ENCODE measurements at places on chromosomes 6 and 20.

GRCh38 chr20:19808498-19808897, 50.4 kb downstream of the RIN2 start:
- DNase-seq, result no peak

GRCh38 chr6:16216501-16217155, 21.8 kb upstream of the GMPR start:
- DNase-seq, result no peak

- peak; percentile 91 for DNase-seq
Observed at GRCh38 chr6:137277971-137278637, 58.9 kb upstream of the IFNGR1 start.

DNA sequence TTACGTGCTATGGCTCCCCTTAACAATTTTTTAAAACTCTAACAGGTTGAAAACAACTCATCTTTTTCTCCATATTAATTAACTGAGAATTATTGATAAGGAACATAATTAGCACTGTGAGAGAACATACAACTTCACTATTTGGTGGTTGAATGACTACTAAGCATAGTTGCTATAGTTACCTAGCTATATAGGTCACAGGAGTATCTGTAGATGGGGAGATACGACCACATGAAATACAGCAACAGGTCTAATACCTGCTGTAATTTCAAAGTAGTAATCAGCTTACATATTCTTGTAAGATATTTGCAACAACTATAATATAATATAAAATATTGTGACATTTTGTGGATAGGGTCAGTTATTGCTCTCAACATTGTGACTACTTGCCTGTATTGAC, 102.9 kb downstream of the ADGB start:
- no peak for DNase-seq

DNA sequence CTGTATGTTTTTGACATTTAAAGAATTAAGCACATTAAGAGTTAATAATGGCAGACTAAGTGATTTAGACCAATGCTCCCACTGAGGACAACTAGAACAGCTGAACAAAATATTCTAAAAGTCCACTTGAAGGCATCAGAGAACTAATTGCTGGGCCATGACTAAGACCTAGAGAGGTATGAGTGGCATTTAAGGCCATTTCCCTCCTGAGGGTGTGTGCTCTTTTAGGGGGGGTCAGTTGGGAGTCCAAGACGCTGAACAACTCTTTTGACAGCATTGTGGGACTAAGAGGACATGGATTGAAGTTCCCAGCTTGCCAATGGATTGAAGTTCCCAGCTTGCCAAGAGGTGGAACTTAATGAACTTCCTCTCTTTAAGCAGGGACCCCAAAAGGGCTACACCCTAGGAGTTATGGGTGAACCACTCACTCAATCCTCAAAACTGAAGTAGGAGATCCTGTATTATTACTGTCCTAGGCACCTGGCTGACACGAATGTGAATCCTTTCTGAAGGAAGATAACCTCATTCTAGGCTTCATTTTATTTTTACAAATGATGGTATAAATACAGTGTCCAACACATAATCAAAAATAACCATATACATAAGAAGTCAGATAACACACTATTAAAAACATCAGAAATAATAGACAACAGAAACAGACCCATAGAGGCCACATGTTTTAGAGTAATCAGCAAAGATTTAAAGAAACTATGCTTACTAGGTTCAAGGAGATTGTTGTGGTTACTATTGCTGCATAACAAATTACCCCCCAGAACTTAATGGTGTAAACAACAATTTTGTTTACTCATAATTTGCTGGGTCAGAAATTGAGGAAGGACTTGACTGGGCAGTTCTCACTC, 175.1 kb downstream of the VEGFA start:
- no peak for DNase-seq

- no peak for DNase-seq
Observed at GRCh38 chr20:57716901-57717300, 7.1 kb upstream of the PMEPA1 start.

GRCh38 chr20:13442986-13443385, 195.7 kb downstream of the TASP1 start:
- DNase-seq, result no peak
